Myocyte (in vitro differentiated cells): ENCODE measurements at places on chromosomes 13 and 19. TPM values are rescaled to one million over a fixed set of nuclear protein-coding genes. Genes with fewer than 3 reads are reported as not detected.

FGF14 gene
- under 0.01 TPM in 1 of 2 replicates, not detected in the other for total RNA-seq

MZT1 gene
- 28.6 and 36.0 TPM in 2 replicates for total RNA-seq

- no peak for DNase-seq
These were observed 18.3 kb downstream of the C19orf44 start for GRCh38 chr19:16514383-16515019.

- DNase-seq, result no peak
These were observed 171.8 kb downstream of the STK24 start for GRCh38 chr13:98405107-98405571.

GRCh38 chr19:49690656-49691242 lies at the start of gene CPT1C:
CPT1C (plus strand) TSS chr19:49691116; CDS start chr19:49692253, 1,137 bp downstream.
- DNase-seq, result peak; percentile 68
